Muscle of leg (tissue), 16 donors: ENCODE measurements at places on chromosomes 16 and 17. TPM values are rescaled to one million over a fixed set of nuclear protein-coding genes. Genes with fewer than 3 reads are reported as not detected.

DNA sequence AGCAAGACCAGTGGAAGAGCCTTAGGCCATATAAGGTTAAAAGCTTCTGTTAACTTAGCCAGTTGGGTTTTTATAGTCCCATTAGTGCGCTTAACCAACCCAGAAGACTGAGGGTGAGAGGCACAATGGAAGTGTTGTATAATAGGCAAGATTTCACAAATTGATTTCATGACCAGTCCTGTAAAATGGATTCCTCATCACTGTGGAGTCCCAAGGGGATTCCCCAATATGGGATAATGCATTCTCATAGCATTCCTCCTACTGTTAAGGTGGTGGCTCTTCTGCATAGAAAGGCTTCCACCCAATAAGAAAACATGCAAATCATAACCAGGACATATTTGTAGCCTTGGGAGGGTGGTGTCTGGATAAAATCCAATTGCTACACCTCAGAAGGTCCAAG lies 22.1 kb upstream of the B4GALNT2 start:
- no peak for DNase-seq

YPEL2 gene
- 12.4 TPM for polyA plus RNA-seq

- peak; percentile 63 for DNase-seq
Measured at GRCh38 chr16:54936979-54937670, 6.5 kb downstream of the IRX5 start.

ZG16 gene
- not detected for polyA plus RNA-seq

SP2 gene
- 19.2 TPM for polyA plus RNA-seq

TBC1D26 gene
- polyA plus RNA-seq, result 0.23 TPM

LLGL1 gene
- 29.5 TPM for polyA plus RNA-seq

DNA sequence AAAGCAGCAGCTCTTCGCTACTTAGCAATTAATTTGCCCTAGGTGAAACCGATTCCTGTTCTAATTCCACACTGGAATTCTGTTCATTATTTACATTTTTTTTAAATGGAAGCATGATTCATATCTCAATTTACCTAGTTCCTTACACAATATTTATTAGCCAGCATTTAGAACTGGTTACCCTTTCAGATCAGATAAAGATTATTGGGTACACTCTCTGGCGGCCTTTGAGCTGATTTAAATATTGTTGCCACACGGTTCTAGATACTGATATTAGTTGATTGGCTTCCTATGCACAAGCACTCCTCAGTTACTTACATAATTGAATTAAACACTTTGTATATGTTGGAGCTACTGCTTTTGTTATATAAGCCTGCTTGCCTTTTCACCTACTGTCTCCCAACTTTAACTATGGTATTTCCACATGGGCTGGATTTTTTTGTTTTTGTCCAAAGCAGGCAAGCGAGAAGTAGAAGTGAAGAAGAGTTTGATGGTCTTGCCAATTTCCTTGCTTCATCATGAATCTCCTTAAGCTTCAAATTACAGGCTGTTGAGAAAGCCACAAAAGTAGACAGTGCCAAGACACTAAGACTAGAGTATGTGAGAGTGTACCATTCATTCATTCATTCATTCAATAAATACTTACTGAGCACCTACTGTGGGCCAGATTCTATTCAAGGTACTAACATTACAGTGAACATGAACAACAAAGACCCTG lies 3.9 kb upstream of the ALDH3A2 start:
- DNase-seq, result no peak

ENO3 gene
- polyA plus RNA-seq, result 1,285 TPM

- no peak for DNase-seq
Measured at GRCh38 chr17:82241926-82242697, 13.3 kb downstream of the SLC16A3 start.

- DNase-seq, result peak; percentile 41
Measured at GRCh38 chr16:49580751-49581303, 207.2 kb downstream of the C16orf78 start.

PTGES3L gene
- 69.9 TPM for polyA plus RNA-seq

SLC38A8 gene
- not detected for polyA plus RNA-seq

DNA sequence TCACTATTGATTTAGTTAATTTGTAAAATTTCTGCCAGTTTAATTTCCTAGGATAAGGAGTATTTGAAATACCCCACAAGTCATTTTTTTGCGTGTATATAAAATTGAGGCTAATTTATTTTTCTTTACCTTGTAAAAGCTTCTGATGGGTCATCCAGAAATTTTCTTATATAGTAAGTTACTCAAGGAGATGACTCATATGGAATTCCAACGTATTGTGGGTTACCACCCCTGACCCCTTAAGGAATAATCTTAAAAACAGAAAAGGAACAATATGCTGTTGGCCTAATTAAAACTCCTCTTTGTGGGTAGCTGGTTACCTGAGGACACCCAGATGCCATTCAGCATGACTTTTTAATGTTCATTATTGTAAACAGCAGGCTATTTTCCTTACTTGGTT lies 13.6 kb downstream of the HEATR6 start:
- no peak for DNase-seq

GAN gene
- 1.8 TPM for polyA plus RNA-seq

- peak; percentile 10 for DNase-seq
Measured at GRCh38 chr17:58970609-58971450, 135.8 kb downstream of the TRIM37 start.

GSDMA gene
- polyA plus RNA-seq, result 0.09 TPM

DNA sequence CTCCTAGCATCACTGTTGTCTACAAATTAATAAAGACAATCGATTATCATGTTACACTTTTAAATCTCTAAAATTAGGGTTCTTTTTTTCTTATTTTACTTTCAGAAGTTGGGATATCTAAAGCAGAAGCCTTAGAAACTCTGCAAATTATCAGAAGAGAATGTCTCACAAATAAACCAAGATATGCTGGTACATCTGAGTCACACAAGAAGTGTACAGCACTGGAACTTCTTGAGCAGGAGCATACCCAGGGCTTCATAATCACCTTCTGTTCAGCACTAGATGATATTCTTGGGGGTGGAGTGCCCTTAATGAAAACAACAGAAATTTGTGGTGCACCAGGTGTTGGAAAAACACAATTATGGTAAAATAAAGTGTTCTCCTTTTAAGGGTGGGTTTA lies 2.4 kb downstream of the RAD51C start:
- DNase-seq, result no peak

DNA sequence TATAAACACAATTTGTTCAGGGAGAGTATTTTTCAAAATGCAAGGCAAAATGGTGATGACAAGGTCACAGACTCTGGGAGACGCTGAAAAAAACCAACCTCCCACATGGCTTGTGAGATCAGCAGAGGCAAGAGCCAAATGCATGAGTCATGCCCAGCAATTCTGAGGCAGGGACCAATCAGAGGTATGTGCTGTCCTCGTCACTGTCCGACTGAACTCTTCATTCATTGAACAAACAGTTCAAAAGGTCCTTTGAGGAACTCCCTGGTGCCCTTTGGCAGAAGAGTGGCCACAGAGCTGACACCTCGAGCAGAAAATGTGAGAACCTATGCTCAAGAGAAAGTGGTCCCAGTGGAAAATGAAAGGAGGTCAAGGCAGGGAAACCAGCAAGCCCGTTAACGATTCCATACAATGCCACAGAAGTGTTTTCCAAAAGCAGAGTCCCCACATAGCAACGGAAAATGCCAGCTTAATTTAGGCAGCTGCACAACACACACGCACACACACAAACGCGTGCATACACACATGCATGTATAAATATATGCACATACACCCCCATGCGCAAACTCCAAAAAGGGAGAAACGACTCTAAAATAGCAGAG lies 50.9 kb downstream of the CDH11 start:
- DNase-seq, result peak; percentile 89

CD300E gene
- 0.07 TPM for polyA plus RNA-seq

DNA sequence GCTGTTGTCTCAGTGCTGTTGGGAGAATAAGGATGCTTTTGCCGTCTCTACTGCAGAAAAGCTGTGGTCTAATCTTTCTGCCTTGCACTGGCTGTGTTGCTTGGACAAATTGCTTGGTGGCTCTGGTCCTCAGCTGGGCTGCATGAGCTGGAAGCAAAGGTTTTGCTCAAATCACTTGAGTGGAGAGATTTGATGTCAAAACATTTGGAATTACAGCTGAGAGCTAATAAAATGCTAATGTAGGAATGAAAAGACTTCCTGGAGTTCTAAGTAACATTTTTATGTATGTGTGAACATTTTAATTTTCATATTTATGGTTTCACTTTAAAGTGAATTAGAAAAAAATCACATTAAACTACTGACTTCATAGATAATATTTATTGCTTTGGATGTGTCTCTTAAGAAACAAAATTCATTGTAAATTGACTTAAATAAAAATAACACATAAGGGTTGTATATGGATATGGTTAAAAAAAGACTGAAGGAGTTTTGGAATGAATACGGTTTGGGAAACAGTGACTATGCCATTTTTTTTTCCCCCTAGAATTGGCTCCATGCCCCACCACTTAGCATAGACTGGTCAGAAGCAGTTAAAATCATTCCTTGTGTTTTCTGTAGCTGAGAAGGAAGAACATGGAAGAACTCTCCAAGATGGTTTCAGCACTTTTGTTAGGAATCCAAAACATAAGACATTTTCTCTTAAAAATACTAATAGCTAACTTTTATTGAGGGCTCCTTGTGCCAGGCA lies 39.2 kb upstream of the FAM20A start:
- peak; percentile 71 for DNase-seq
